M059J (cell line): ENCODE measurements at places on chromosomes 7 and 10. TPM values are rescaled to one million over a fixed set of nuclear protein-coding genes. Genes with fewer than 3 reads are reported as not detected.

The EFCAB10 gene
- total RNA-seq = 0.39 TPM in 1 of 2 replicates, not detected in the other

The ANKRD61 gene
- total RNA-seq = 1.2 TPM in 1 of 2 replicates, not detected in the other

The ZDHHC6 gene
- 39.0 and 40.1 TPM in 2 replicates for total RNA-seq

The GOT1 gene
- total RNA-seq = 38.3 and 68.6 TPM in 2 replicates

The EBF3 gene
- total RNA-seq = not detected in 2 replicates

The AKR1E2 gene
- total RNA-seq = 0.30 TPM in 1 of 2 replicates, not detected in the other

The GRID2IP gene
- total RNA-seq = 0.02 TPM in 1 of 2 replicates, not detected in the other

The HHEX gene
- total RNA-seq = 0.05 TPM in 1 of 2 replicates, not detected in the other

The OR2A5 gene
- not detected in 2 replicates for total RNA-seq

The NRAP gene
- total RNA-seq = not detected in 2 replicates
